ENCODE measurements at places on chromosomes 3 and 15.

DNA sequence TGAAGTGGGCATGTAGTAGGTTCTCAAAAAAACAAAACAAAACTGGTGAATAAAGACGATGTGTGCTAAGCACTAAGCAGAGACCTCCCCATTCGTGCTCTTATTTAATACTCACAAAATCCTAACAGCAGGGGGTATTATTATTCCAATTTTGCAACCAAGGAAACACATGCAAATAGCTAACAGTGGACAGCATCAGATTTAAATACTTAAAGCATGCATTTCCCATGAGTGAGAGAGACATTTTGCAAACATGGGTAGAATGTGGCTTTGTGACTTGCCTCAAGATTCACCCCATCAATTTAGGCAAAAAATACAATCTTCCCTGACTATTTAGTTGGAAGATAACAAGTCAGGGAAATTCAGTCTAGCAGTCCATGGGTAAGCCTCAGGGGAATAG, 946.2 kb upstream of the CFAP20DC start:
- DNase-seq = no peak

GRCh38 chr3:27556887-27557286, 72.7 kb upstream of the SLC4A7 start:
- DNase-seq = no peak

DNA sequence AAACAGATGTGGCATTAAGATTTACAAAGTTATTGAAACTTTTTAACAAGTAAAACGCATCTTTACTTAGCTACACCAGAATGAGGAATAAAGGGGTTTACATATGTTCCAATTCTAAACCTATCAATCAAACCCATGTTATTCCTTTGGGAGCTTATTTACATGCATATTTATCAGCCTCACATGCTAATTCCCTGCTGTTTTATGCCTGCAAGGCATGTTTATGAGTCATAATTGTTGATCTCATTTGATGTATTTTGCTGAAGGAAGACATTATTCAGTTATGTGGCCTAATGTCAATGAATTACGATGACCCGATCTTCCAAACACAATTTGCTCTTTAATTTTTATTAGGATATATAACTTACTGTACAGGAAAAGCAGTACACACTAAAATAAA, 272.9 kb downstream of the TBC1D5 start:
- no peak for DNase-seq

DNA sequence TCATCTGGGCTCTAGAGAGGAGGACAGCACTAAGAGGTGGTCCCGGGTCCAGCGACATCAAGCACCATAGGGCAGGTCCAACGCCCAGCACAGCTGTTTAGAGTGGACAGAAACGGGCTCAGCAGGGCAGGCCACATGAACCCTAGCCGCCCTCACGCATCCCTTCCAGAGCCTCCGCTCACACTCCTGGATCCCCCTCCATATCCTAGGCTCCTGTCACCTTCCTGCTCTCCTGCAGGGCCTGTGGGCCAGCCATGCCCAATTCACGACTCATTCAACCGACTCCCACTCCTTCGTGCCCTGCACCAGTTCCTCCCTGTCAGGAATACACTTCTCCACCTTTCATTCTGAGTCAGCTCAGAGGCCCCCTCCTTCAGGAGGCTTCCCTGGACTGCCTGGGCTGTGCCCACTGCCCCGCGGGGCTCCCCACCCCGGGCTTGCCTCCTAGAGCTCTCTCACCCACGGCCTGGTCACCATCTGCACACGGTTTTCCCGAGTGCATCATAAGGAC, 90.2 kb downstream of the LINGO1 start:
- DNase-seq = no peak

GRCh38 chr3:120652281-120652680, 29.8 kb downstream of the HGD start:
- no peak for DNase-seq

- no peak for DNase-seq
Observed at GRCh38 chr15:29410338-29410737, 140.7 kb upstream of the NSMCE3 start.

DNA sequence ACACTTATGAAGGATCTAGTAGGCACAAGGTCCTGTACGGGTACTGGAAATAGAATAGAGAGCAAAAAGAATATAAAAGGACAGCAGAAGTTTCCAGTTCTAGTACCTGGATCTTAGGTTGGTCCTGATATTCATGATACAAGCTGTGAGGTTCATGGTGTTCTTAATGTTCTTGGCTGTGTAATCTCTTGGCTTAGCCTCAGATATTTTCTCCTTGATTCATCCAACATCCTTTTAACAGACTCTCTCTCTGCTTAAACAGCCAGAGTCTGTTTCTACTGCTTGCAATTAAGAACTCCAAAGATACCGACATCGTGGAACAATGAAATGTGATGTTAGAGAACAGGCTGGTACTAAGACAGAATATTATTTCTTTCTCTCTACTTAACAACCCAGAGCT, 49.9 kb downstream of the CNTN3 start:
- no peak for DNase-seq

- DNase-seq = no peak
Observed at GRCh38 chr3:10702961-10703740, 112.9 kb upstream of the SLC6A11 start.

- no peak for DNase-seq
Observed at GRCh38 chr3:167723872-167724271, 10.8 kb downstream of the PDCD10 start.

GRCh38 chr15:71571641-71572040, 238.7 kb upstream of the NR2E3 start:
- no peak for DNase-seq

DNA sequence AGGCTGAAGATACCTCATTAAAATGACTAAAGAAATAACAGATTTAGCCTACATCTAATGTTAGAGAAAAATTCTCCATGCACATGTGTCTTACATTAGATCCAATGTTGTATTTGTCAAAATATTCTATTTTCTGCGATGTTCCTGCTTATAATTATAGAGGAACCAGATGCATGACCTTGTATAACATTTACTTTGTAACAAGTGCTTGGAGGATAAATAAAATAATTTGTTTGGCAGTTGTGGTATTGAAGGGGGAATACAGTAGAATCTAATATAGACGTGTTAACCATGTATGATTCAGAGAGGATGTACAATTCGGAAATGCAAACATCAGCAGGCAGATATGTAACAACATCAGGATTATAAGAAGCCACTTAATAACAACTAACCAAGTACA, 922.2 kb downstream of the TUSC7 start:
- DNase-seq = no peak

DNA sequence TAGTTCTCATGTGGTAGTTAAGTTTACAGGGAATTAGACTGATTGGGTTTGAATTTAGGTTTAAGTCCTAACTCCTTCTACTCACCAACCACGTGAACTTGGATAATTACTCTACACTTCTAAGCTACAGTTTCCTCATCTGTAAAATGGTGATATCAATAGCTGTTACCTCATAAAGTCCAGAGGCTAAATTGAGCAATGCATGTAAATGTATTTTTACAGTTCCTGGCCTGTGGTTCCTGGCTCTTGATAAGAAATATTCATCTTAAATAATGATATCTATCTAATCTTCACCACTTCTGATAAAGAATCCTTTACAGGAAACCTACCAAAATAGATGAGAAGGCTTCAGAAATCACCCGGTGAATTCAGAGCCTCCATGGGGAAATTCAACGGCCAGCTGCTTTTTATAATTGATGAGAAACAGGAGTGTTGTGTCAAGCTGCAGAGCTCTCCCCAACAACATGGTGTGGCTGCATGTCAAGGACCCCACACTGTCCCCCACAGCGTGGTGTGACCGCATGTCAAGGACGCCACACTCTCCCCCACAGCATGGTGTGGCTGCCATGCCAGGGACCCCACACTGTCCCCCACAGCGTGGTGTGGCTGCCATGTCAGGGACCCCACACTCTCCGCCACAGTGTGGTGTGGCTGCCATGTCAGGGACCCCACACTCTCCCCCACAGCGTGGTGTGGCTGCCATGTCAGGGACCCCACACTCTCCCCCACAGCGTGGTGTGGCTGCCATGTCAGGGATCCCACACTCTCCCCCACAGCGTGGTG, 80.8 kb upstream of the PEX5L start:
- DNase-seq = no peak

GRCh38 chr15:83199288-83199687, 8.3 kb downstream of the HDGFL3 start:
- no peak for DNase-seq

DNA sequence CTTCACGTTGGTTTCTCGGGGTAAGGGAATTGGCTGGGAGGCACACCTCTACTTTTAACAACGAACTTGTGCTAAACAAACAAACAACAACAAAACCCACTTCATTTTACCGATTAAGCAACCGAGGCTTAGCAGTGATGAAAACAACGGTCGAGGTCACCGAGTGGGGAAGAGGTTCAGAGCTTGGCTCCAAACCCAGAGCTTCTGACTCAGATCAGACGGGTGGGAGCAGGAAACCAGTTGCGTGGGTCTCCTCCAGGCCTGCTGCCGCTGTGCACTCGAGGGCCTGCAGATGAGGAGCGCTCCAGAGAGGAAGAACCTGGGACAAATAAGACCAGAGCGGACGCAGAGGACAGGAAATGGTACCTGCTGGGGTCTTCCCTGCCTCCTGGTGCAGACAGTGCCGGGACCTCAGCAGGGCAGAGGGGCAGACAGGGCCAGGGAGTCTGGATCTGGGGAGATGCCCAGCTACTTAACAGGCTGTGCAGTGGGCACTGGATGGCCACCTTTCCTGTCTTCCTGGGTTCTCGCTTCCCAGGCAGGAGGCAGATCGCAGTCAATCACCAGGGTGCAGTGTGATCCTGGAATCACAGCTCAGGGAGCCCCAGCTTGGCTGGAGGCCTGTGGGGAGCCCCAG, 99.0 kb upstream of the MEF2A start:
- no peak for DNase-seq

GRCh38 chr15:67937153-67937761, 97.4 kb upstream of the RNU6-1 start:
- no peak for DNase-seq

GRCh38 chr3:133016838-133017309, 21.3 kb upstream of the TMEM108 start:
- no peak for DNase-seq

GRCh38 chr15:34043391-34043790, 4.4 kb upstream of the AVEN start:
- DNase-seq = no peak

DNA sequence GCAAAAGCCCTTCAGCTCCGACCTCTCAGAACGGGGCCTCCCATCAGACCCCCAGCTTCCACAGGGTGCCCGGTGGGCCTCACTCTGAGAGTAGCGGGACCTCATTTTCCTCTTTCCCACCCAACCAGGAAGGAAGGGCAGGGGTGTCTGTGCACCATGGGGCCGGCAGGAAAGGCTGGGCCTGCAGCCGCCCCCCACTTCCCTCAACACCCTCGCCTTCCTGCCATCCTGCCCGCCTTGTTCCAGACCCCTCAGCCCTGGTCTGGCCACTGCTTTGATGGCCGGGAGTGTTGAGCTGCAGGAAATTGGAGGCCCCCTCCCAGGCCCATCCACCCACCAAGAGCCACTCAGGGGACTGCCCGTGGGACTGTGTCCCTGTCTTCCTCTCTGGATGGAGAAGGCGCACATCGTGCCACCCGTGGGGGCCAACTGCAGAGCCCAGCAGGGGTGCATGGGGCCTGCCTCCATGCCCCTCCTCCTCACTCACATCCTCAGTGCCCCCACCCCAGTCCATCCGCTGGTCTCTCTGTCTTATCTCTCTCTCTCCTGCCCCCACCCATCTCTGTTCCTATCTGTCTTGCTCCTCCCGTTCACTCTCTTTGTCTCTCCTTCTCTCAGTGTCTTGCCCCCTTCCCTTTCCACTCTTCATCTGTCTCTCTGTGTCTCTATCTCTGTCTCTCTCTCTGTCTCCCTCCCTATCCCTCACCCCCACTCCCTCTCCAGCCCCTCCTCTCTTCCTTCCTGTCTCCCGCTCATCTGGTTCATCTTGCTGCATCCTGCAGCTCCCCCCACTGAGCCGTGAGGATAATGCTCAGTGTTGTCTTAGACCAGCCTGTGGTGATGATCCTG, 1.8 kb upstream of the PLXND1 start:
- no peak for DNase-seq

DNA sequence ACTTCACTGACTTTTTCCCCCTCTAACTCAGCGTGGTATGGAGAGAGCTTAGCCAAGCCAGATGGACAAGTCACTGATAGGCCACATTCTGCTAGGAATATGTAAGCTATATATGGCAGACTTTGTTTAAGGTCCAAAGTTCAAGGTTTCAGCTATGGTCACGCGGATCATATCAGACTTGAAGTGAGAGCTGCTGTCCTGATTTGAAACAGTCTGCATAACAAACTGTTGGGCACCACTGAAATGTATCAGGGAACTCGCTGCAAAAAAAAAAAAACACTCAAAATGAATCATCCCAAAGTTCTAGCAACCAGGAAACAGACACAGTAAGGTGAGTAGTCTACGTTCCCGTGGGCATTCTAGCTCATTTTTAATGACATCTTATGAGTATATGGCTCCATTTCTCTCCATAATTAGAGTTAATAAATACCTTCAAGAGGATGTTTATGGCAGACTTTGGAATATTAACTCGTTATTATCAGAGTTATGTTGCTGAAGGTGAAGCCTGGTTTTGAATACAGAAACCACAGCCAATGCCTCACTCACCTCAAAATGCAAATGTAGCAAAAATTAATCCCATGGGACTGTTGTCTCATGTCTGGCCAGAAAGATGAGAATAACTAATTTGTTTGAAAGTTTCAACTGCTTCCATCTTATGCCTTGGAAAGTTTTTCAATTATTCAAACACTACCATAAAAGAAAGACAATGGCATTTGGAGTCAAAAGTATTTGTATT, 12.3 kb downstream of the DPH3 start:
- DNase-seq = no peak

DNA sequence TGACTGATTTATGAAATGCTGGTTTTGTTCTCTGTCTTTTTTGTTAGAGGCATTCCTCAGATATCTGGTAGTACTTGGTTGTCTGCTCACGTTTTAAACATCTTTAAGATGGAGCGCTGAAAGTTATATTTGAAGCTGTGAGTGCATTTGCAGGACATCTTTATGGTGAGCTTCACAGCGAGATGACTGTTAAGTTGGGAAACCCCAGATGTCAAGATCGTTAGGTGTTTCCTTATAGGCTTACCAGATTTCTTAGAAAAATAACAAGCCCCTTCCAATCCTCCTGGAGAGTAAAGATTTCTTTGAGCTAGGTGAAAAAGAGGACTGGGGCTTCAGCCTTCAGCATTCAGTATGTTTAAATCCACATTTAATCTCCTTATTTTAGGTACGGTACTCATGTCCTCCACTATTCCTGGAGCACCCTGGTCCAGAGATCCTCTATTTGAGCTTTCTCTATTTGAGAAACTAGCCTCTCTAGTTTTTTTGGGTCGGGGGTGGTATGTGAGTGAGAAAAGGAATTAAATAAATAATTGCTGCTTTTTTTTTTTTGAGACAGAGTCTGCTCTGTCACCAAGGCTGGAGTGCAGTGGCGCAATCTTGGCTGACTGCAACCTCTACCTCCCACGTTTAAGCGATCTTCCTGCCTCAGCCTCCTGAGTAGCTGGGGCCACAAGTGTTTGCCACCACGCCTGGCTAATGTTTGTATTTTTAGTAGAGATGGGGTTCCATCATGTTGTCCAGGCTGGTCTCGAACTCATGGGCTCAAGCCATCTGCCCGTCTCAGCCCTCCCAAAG, 72.3 kb downstream of the ZNF609 start:
- no peak for DNase-seq

All from CD8-positive, alpha-beta memory T cell (primary cell).